ENCODE measurements at places on chromosomes 11 and 22.

DNA sequence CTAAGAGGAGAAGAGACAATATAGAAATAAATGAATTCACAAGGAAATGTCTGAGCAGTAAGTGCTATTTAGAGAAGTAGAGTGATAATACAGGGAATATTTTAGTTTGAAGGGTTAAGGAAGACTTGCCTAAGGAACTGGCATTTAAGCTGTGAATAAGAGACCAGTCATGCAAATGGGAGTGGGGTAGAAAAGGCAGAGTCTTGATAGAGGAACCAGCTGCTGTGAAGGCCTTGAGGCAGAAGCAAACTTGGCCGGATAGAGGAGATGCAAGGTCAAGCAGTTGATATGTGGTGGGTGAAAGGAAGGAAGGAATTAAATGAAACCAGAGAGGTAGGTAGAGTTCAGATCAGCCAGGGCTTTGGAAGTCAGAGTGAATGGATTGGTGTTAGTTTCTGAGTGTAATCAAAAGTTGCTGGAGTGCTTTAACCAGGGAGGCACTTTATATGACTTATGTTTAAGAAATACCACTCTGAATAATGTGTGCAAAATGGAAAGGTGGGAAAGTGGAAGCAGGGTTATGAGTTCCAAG, 198.4 kb upstream of the SESN3 start:
- no peak for DNase-seq

DNA sequence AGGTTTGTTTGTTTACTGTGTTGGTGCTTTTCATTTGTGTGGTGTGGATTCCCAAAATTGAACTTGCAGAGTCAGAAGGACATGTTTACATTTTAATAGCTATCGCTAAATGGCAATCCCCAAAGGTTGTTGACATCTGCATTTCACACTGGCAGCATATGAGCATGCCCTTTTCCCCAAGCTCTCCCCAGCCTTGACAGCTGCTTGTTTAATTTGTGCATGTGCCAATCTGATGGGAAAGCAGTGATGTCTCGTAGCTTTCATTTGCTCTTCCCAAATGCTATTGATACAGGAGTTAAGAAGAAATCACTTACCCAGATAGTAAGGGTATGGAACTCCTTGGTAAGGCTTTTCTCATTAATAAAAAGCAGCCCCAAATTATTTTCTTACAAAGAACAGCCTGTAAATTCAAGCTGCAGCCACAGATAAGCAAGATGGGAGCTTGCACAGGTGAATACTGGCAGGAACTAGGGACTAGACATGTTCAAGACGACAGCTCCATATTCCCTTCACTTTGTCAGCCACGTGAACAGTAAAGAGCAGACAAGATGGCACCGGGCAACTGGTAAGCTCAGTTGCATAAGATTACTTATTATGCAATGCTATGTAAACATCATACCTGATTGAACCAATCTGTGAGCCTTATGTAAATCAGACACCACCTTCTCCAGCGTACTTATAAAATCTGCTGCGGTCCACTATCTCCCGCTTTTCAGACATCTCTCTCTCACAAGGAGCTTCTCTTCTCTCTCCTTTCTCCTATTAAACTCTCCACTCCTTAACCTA, 87.4 kb downstream of the IGLL5 start:
- no peak for DNase-seq

GRCh38 chr22:36385491-36386350, 2.0 kb downstream of the MYH9 start:
- DNase-seq: peak; percentile 94

DNA sequence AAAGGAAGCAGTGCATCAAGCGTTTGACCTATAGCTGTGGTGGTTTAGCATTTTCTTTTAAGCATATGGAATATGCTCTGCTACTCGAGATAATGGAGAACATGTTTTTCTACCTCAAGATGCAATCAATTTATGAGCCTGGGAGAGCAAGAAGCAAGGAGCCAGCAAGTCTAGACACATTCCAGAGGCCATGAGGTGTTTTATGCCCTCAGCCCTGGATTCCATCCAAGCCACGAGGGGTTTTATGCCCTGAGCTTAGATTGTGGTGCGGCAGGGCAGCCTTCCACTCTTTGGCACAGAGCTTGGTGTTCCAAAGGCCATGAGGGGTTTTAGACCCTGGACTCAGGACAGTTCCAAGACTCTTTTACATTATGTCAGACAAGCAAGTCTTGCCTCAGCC, 11.7 kb upstream of the DNAJB13 start:
- DNase-seq: peak; percentile 17

DNA sequence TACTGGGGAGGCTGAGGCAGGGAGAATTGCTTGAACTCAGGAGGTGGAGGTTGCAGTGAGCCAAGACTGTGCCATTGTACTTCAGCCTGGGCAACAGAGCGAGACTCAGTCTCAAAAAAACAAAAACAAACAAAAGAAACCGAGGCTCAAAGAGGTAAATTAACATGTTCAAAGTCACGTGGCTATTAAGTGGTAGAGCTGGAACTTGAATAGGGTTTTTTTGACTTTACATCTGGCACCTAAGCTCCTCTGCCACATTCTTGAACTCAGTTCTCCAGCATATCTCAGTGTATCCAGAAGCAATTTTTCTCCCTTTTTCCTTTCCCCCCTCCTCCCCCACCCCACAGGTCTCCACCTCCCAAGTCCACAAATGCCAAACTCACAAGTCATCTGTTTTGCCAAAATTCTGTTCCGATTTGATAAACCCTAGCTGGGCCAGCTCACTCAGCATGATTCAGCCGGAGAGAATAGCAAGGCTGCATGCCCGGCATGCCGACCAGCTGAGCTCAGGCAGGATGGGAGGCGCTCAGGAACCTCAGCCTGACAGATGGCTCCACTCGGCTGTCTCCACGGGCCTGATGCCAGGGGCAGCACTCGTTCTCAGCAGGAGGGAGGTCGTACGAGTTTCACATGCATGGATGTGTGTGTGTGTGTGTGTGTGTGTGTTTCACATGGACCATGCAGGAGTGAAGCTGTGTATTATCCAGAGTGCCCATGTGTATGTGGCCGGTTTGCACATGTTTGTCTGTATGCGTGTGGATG, 63.2 kb upstream of the RRAS2 start:
- peak; percentile 97 for DNase-seq

GRCh38 chr11:96132437-96132836, 208.5 kb upstream of the MTMR2 start:
- peak; percentile 80 for DNase-seq

DNA sequence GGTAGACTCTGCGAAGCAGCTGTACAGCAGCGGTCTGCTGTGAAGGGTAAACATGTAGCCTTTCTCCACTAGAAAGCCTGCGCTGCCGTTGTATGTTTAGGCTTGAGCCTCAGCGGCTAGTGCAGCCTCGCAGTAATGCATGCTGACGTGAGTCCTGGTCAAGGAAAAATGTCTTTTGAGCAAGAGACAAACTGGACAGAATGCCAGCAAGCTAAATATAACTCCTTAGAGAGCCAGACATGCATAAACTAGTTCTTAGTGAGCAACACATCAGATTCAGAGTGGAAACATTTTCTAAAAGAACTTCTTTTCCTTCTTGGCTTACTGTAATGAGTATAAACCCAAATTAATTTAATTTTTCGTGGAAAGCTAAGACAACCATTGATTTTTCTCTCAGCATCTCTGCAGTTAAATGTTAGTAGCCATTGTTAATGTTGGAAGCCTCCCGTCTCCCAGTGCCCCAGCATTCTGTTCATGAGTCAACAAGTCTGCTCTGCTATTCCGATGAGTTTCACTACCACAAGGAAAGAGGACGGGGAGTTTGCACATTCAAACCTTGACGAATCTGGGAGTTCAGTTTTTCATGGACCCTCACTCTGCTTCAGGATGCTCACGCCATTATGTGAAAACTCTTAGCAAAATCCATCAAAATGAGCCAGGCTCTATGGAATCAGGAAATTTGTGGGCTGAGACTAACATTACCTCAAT, 51.4 kb downstream of the JAM3 start:
- no peak for DNase-seq

- no peak for DNase-seq
These were observed 29.2 kb downstream of the MN1 start for GRCh38 chr22:27772081-27772983.

GRCh38 chr22:22558071-22558971, 744 bp downstream of the PRAME start:
- no peak for DNase-seq

DNA sequence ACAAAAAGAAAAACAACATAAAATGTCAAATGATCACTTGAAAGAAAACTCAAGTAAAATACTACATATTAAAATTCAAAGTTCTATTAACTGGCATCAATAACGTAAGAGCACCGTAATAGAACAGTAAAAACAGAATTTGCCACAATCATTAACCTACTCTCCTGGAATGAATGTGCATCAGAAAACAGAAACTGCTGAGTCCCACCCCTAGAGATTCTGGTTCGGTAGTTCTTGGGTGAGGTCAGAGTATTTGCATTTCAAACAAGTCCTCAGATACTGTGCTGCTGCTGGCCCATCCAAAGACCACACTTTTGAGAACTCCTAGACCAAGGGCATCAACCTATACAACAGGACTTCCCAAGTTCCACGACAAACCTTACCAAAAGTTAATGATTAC, 23.5 kb downstream of the PITPNB start:
- no peak for DNase-seq

DNA sequence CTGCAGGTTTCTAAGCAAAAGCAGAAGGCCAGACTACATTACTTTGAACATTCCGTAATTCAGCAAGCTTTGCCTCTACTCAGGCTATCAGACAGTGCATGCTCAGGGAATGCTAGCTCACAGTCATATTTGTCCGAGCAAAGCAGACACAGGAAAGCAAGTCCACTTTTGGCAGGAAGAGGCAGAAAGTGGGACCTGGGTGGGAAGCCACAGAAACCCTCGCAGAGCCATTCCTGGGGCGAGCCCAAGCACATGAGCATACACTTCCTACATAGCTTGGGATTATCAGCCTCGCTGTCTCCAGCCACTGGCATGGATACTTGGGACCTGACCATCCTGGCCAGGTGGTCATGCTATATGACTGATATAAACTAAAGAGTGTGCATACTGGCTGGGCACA, 113.3 kb downstream of the TRIM29 start:
- no peak for DNase-seq

DNA sequence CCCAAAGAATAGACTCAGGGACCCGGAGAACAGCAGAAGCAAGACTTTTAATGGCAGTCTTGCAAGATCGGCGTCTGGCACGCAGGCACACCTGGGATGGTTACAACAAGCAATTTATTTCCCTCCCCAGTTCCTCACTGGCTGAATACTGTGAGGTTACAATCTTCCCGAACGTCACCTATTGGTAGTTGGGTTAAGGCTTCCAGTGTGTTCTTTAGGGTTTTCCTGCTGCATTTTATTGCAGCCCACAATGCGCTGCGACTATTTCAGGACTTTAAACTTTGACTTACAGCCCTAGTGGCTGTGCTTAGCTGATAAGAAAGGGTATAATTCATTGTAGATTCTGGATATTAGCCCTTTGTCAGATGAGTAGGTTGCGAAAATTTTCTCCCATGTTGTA, 11.5 kb upstream of the TRIM68 start:
- no peak for DNase-seq

GRCh38 chr22:45932071-45932470, 44.9 kb downstream of the WNT7B start:
- DNase-seq: no peak

GRCh38 chr22:17954200-17954859, 70.0 kb downstream of the MICAL3 start:
- no peak for DNase-seq

DNA sequence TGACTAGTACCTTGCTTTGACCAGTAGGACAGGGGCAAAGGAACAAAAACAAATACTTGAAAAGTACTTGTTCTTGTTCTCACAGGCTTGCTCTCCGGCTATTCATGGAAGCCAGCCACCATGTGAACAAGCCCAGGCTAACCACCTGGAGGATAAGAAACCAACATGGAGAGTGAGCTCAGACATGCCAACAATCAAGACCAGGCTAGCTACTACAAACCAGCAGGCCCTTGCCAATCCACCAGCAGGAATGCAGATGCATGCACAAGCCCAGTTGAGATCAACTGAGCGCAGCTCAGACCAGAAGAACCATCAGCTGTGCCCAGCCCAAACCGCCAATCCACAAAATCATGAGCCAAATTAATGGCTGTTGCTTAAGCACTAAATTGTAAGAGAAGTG, 180.1 kb upstream of the ISX start:
- DNase-seq: no peak

DNA sequence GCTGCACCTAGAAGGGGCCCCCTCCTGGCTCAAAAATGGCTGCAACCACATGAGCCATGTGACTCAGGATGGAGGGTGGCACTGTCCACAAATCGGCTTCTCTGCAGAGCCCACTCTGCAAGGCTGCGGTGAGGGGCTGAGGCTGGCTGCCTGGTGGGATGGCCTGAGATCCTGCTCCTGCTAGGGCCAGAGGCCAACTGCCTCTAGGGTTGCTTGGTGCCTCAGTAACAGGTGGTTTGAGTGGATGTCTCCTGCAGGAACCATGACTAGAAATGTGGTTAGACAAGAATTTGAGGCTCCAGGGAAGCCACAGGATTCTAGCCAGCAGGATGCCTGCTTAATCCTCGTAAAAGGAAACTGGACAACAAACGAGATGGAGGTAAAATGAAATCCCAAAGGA, 17.1 kb downstream of the PATZ1 start:
- no peak for DNase-seq

DNA sequence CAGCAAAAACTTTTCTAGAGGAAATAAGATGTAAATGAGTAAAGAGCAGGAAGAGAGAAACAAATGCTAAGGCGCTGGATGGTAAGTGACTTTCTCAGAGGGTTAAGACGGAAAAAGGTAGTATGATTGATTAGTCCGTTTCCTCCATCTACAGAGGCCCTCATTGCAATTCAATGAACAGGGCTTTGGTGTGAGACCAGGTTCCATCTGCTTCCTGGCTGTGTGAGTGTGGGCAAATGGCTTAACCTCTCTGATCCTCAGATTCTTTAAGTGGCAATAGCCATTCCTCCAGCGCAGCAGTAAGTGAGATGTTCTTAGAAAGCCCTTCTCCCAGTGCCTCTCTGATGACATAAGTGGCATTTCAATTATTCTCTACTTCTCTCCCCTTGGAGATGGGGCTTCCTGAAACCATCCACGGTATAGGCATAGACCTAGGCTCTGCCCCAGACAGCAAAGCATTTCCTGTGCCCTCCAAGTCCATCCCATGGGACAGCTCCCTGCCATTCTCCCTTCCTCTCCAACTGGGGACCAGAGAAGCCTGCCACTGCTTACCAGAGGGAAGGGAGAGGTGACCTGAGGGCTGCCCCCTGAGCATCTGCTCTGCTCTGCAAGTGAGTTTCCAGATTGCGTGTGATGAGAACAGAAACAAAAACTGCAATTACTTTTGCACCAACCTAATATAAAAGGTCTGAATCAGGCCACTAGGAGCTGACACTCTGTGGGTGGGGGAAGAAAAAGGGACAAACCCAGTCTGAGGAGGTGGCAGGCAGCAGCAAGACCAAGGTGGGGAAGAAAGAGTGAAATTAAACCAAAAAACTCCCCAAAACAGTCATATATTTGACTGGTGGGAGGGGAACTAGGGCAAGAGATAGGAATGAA, 12.7 kb upstream of the CD44 start:
- no peak for DNase-seq

GRCh38 chr11:83764643-83765042, 478.5 kb upstream of the CCDC90B start:
- DNase-seq: no peak

DNA sequence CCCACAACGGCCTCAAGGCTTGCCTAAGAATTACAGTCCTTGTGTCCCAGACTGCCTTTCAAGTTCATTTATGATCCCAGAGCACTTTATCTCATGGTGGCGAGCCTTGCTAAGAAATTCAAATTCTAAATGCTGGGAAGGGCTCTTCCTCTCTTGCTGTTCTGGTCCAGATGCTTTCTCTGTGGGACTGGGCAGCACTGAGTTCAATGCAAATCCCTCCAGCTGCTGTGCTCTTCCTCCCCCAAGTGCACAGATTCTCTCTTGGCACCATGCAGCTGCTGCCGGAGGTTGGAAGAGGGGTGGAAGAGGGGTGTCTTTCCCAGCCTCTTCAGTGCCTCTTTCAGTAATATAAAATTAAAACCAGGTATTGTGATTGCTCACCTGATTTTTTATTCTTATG, 828.0 kb downstream of the DLG2 start:
- no peak for DNase-seq

All from PC-3 (cell line).